Activated CD4-positive, alpha-beta T cell treated with anti-CD3 and anti-CD28 coated beads for 36 hours (primary cell): ENCODE measurements at places on chromosomes 2 and 18. TPM values are rescaled to one million over a fixed set of nuclear protein-coding genes. Genes with fewer than 3 reads are reported as not detected.
A peak's percentile ranks its signal among the peaks of the same experiment; 100 is the strongest.

DNA sequence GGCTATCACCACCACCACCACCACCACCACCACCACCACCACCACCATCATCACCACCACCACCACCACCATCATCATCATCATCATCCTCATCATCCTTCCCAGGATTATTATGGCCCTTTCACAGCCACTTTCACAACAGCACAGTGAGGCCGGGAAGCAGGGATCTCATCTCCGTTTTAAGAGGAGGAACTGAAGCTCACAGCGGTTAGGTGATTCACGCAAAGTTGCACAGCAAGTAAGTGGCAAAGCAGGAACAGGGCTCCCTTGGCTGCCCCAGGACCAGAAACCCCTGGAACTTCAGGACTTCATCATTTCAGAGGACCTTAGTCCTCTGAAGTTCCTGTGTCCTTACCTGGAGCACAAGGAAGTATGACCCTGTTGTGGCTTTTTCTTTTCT is 26.8 kb downstream of the MRPL35 start:
- peaks cover 14% of the 10 kb centered on the region for H3K4me1 ChIP-seq
- no peak overlapping the region for H3K4me3 ChIP-seq
- H3K27me3 ChIP-seq, result no peaks in the 10 kb centered on the region
- no peak for DNase-seq
- no peak overlapping the region for H3K27ac ChIP-seq
- H3K36me3 ChIP-seq, result no peaks in the 10 kb centered on the region

Gene CD207
- total RNA-seq, result not detected

DNA sequence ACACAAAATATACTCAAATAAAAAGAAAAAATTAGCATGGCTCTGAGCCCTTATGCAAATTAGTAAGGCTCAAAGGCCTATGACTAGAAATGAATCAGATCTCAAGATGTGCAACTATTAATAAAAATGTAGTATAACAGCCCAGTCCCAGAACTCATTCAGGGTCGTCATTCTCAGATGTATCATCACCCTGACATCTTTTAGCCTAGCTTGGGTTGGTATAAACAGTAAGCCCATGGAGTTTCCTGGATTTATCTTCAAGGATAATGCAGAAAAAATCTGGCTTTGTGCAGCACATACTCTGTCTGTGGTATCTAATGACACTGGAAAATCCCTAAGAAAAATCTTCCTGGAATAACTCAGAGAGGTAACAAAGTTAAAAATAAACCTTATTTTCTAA is 239.3 kb downstream of the ZNF385B start:
- DNase-seq, result no peak
- H3K27ac ChIP-seq, result no peak overlapping the region
- H3K36me3 ChIP-seq, result no peaks in the 10 kb centered on the region
- no peak overlapping the region for H3K4me3 ChIP-seq
- peaks cover 8% of the 10 kb centered on the region for H3K27me3 ChIP-seq

- DNase-seq, result no peak
- H3K4me1 ChIP-seq, result peaks cover 4% of the 10 kb centered on the region
- no peak overlapping the region for H3K27ac ChIP-seq
- H3K27me3 ChIP-seq, result no peaks in the 10 kb centered on the region
- no peaks in the 10 kb centered on the region for H3K36me3 ChIP-seq
- H3K4me3 ChIP-seq, result no peak overlapping the region
Observed at GRCh38 chr2:100541404-100541803, 21.4 kb upstream of the PDCL3 start.

GRCh38 chr2:210028178-210028577 is 25.7 kb downstream of the RPE start:
- no peak for DNase-seq
- no peak overlapping the region for H3K4me3 ChIP-seq
- peaks cover 19% of the 10 kb centered on the region for H3K36me3 ChIP-seq
- H3K27me3 ChIP-seq, result no peaks in the 10 kb centered on the region
- H3K27ac ChIP-seq, result no peak overlapping the region
- no peaks in the 10 kb centered on the region for H3K4me1 ChIP-seq

Gene STK39
- 44.5 TPM for total RNA-seq

- H3K27me3 ChIP-seq, result peaks cover 3% of the 10 kb centered on the region
- no peak for DNase-seq
- H3K4me3 ChIP-seq, result no peak overlapping the region
Observed at GRCh38 chr2:240856151-240856980, 12.3 kb upstream of the AGXT start.

DNA sequence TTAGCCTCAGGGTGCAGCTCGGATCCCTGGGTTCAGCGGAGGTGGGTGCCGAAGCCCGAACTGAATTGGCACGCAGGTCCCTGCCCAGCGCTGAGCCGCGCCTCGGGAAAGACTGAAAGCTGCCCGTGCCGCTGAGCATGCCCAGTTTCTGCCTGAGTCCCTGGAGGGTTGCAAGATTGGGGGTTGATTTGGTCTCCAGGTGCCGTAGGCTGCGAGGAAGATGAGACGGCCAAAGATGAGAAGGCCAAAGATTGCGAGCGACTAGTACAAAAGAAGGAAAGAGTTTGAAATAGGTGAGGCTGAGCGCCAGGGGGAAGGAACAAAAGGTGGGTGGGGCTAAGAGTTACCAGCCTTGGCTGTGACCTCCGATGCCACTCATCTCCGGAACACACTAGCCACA is 852 bp upstream of the KCNH7 start:
- DNase-seq, result no peak
- H3K4me3 ChIP-seq, result no peak overlapping the region
- H3K27ac ChIP-seq, result no peak overlapping the region
- no peaks in the 10 kb centered on the region for H3K36me3 ChIP-seq

DNA sequence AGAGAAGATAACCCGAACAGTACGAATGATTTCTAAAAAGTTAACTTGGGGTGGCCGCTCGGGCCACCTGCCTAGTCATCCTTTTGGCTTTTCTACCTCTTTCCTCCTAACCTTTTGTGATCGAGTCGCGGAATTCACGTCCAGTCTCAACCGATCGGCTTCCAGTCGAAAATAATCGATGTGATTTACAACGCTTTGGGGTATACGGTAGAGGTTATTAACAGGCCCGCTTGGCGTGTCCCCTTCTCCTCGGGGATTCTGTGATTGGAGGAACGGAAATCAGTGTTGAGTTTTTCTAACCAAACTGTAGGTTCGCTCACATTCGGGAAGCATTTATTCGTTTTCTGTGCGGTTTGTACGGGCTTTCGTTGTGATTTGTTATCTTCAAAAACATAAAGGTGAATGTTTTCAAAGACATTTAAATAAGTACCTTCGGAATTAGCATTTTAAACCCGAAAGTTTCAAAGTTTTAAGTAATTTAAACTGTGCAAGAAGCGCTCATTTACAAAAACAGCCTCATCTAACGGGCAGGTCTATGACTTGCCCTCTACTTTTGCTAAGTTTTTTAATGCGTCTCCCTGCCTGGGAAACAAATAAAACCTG is 588 bp upstream of the FOXI3 start:
- peaks cover 48% of the 10 kb centered on the region for H3K27me3 ChIP-seq
- H3K4me3 ChIP-seq, result peak overlapping the region; percentile 66
- peak; percentile 4 for DNase-seq
- no peak overlapping the region for H3K27ac ChIP-seq
- H3K36me3 ChIP-seq, result no peaks in the 10 kb centered on the region
- peaks cover 8% of the 10 kb centered on the region for H3K4me1 ChIP-seq

DNA sequence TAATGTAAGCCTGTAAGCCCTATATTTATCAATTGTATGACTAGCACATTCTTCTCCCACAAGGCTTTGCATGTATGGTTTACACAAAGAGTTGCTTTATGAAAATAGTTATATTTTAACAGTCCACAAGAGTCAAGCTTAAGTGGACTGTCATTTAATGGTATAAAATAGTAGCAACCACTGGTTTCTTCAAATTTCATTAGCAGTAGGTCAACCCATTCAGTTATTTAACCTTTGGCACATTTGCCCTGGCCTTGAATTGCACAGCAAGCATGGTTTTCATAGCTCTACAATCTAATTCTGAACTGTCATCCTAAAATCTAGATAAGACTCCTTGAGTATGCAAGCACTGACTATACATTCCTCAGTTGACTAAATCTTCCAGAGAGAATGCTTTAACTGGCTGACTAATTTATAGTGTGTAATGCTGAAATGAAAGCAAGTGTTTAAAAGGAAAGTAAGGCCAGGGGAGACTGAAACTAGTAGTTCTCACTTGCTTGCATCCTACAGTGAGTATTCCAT is 1.8 kb downstream of the DPP4 start:
- H3K4me1 ChIP-seq, result peaks cover 49% of the 10 kb centered on the region
- H3K27ac ChIP-seq, result peak overlapping the region; percentile 91
- no peak for DNase-seq

Gene MC4R
- total RNA-seq, result not detected

Gene LRATD1
- not detected for total RNA-seq

Gene KCNS3
- total RNA-seq, result 0.07 TPM

- H3K4me1 ChIP-seq, result no peaks in the 10 kb centered on the region
- no peak overlapping the region for H3K4me3 ChIP-seq
- no peak for DNase-seq
- no peaks in the 10 kb centered on the region for H3K36me3 ChIP-seq
Observed at GRCh38 chr18:36650906-36651305, 177.9 kb downstream of the TPGS2 start.

GRCh38 chr18:68608851-68609490 is 105.9 kb downstream of the TMX3 start:
- H3K4me1 ChIP-seq, result no peaks in the 10 kb centered on the region
- no peaks in the 10 kb centered on the region for H3K36me3 ChIP-seq
- no peak overlapping the region for H3K4me3 ChIP-seq
- no peak overlapping the region for H3K27ac ChIP-seq

DNA sequence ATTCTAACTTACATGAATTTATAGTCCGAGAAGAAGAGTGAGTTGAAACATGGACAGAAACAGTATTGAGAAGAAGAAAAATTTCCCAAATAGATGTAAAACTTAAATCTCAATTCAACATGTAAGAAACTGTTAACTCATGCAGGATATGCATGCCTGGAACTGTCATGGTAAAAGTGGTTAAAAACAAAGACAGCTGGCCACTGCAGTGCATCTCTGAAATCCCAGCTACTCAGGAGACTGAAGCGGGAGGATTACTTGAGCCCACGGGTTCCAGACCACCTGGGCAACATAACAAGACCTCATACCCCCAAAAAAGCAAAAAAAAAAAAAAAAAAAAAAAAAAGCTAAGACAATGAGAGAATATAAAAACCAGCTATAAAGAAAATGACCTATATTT is 93.0 kb upstream of the TTC27 start:
- H3K27me3 ChIP-seq, result no peaks in the 10 kb centered on the region
- H3K4me1 ChIP-seq, result peaks cover 8% of the 10 kb centered on the region
- H3K27ac ChIP-seq, result no peak overlapping the region
- no peak for DNase-seq
- H3K4me3 ChIP-seq, result no peak overlapping the region
- peaks cover 59% of the 10 kb centered on the region for H3K36me3 ChIP-seq

Gene IL36A
- not detected for total RNA-seq

Gene PCGF1
- total RNA-seq, result 28.7 TPM

- no peak overlapping the region for H3K4me3 ChIP-seq
- no peak for DNase-seq
- H3K4me1 ChIP-seq, result no peaks in the 10 kb centered on the region
- H3K27me3 ChIP-seq, result peaks cover 7% of the 10 kb centered on the region
- H3K27ac ChIP-seq, result no peak overlapping the region
Observed at GRCh38 chr2:130766037-130766436, 10.7 kb downstream of the AMER3 start.

Gene HSPD1
- 872 TPM for total RNA-seq

Gene VSNL1
- not detected for total RNA-seq

Gene FN1
- total RNA-seq, result 0.59 TPM

DNA sequence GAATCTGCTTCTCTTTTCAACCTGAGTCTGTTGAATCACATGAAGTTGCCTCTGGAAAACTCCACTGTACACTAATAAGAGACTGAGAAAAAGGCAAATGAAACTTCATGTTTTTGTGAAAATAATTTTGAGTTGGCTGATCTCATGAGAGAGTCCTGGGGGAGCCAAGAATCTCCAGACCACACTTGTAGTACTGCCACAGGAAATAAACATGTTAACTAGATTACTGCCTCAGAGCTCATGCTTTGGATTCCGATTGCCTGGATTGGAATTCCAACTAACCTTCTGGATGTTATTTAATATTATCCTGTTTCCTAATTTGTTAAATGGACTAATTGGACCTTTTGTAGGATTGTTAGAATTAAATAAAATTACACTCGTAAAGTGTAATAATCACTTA is 25.2 kb downstream of the NUP35 start:
- no peaks in the 10 kb centered on the region for H3K27me3 ChIP-seq
- H3K4me1 ChIP-seq, result peaks cover 2% of the 10 kb centered on the region
- H3K27ac ChIP-seq, result no peak overlapping the region
- H3K36me3 ChIP-seq, result peaks cover 62% of the 10 kb centered on the region
- no peak for DNase-seq
- H3K4me3 ChIP-seq, result no peak overlapping the region
